Activated T-cell treated with anti-CD3 and anti-CD28 coated beads, Interleukin-2, amount 50 U/mL, for 24 hours (primary cell): ENCODE measurements at places on chromosomes 1 and 21.

DNA sequence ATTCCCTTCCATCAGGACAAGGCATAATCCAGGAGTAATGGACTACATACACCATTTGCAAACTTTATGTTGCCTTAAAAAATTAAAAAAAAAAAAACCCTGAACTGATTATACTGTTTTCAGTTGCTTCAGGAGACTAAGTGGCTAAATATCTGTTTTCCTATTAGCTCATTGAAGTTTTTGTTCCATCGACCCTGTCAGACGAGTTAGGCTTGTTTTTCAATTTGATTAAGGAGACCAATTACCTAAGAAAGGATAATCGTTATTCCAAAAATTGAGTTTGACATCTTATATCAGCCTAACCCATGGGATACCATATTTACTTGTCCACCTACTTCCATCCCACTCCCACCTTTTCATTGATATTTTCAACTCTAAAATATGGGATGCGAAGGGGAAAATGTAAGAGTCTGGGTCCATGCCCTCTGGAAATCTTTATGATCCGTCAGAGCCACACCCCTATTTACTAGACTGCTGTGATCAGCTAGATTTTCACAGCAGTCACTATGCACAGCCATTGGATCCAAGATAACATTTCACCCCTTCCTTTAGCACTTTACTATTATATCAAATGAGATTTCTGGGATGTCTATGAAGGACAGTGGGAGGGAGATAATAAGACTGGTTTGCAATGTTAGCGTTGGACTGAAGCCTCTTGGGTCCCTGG is 41.0 kb downstream of the IL12RB2 start:
- DNase-seq, result no peak

DNA sequence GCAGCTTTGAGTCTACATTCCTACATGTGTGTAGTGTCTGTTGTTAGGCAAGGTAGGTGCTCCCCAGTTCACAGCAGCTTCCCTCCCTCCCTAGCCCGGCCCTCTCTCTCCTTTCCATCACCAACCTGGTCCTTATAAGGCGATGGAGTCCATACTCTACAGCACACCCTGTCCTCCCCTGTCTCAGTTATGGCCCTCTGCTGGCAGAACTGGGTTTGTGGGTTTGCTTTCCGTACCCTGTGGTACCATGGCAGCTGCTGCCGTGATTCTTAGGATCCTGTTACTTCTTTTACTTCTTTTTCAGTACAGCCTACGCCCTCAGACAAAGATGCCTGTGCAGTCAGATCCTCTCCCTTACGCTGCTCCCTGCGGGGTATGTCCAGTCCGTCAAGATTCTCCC is 31.7 kb downstream of the AK5 start:
- peak; percentile 46 for DNase-seq

DNA sequence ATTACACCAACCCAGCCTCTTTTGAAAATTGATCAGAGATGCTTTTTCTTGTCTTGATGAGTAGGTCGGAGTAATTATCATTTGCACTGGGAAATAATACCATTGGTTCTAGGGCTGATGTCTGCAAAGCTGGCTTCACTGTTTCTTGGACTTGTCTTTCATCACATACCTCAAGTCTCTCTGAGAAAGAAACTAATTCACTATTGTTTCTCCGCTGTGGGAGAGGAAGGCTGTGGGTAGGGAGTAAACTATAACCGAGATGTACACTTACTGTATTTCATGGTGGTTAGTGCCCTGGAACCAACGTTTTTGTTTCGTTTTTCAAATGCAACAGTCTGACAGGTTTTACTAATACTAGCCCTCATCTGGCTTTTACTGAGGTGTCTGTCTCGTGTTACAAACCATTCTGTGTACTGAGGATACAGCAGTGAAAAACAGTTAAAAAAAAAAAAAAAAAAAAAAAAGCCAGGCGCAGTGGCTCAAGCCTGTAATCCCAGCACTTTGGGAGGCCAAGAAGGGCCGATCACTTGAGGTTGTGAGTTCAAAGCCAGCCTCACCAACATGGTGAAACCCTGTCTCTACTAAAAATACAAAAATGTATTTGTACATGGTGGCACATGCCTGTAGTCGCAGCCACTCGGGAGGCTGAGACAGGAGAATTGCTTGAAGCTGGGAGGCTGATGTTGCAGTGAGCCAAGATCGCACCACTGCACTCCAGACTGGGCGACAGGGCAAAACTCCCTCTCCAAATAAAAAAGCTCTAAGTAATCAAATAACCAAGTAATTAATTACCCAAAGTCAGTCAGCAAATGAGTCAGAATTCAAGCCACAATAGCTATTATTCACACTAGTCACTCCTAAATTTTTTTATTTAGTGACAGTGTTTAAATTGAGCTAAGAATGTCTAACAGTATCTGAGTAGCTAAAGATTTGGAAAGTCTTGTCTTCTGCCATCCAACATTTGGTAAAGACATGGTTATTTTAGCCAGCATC is 23.3 kb downstream of the TOMM20 start:
- peak; percentile 32 for DNase-seq

DNA sequence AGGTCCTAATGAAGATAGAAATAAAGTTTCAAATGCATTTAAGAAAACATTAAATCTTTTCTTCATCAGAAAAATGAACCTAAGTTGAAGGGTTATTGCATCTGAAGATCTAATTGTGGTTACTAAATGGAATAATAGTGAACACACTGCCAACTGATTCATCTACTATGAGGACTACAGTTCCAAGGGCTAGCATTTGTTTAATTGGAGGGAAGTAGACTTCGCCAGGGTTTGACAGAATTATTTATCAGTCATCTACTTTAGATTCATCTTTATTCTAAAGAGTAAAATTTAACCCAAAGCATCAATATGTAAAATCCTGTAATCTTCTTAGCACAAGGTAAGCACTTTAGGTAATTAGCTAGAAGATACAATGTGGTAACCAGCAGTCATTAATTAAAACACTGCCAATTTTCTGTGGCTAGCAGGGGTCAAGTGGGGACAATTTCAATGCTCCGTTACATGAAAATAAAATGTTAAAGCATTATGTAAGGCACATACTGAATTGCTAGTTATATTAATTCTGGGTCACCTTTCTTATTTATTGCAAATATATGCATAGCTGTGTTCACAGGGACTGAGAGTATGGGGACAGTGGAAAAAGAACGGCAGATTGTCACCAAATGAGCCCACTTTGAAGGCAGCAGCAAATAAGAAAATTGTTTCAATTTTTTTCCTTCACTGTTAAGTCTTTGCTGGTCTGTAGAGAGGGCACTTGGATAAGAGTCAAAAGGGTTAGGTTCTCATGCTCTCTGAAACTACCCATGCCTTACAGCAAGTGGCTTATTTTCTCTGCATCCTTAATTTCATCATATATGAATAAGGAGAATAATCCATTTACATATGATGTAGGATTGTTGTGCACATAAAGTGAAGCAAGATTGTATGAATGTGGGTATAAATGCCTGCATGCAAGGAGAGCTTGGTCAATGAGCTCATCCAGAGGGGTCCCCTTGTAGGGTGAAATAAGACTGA is 416.0 kb downstream of the PCP4 start:
- no peak for DNase-seq

DNA sequence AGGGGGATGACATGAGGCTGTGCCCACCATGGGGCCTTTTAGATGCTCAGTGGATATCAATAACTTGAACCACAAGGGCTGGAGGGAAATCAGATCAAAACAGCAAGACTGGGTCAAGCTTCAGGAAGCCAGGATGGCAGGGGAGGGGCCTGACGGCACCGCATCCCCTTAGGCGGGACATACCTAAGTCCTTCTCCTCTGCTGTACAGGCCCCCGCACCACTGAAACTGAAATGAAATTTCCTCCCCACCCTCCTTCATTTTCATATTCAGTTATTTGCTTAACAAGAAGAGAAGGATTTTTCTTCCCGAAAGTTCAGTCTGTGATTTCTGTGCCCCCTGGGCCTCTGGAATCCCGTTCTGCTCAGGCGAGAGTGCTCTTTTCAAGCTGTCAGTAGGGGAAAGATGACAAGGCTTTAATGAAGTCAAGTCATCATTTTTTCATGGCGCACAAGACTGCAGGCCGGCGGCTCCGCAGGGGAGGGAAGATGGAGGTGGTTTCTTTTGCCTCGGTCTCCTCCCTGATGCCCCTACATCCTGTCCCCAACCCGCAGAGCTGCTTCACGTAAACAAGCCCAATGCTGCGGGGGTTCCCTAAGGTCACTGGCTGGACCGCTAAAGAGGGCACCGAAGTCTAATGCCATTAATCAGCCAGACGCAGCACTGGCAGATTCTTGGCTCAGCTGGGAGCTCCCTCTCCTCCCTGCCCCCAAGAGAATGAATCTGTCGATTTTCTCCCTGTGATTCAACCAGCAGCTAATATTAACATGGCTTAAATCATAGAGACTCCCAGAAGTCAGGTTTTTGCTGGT is 264.8 kb downstream of the C1orf94 start:
- DNase-seq, result no peak

GRCh38 chr1:12001996-12002493 is 17.3 kb upstream of the MIIP start:
- DNase-seq, result no peak

DNA sequence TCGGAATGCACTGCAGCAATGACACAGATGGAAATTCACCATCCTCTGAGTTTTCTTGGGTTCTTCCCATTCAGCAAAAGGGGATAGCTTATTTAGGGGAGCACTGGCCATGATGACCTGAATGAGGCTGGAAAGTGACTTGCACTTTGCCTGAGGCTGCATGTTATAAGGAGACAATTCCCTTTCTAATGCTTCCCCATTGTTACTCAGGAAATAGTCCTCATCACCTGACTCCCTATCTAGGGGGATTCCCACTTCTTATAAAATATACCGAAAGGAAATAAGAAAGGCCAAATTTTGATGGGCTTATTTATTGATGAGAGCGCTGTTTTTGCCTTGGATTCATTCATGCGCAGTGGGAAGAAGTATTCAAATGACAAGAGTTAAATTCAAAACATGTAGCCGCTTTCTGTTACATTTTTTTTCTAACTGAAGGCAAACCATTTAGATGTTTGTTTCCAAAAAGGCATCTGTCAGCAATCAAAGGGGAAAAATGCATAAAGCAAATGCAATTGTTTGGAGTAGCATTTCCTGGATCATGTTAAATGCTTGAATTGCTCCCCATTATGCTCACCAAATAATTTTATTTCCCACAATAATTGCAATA is 220.3 kb upstream of the NFIA start:
- no peak for DNase-seq

DNA sequence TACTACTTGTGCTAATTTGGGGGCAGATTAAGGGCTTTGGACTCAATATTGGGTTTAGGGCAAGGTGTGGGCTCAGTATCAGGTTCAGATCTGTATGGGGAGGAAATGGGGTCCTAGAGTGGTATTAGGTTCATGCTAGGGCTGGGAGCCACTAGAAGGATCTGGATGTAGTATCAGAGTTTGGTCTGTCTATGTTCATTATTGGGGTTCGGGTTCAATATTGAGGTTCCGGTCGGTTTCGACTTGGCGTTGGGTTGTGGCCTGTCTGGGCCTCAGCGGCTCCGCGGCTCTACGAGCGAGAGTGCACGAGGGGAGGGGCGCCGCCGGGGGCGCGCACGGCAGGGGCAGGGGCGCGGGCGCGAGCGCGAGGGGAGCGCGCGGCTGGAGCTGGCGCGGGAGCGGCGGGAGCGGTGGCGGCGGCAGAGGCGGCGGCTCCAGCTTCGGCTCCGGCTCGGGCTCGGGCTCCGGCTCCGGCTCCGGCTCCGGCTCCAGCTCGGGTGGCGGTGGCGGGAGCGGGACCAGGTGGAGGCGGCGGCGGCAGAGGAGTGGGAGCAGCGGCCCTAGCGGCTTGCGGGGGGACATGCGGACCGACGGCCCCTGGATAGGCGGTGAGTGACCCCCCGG is at the start of gene PTPRF:
Gene PTPRF (plus strand): TSS at position 401 of the 624 bp plus-strand sequence. CDS start 14,193 bp downstream, outside the sequence.
- peak; percentile 60 for DNase-seq

GRCh38 chr1:21397813-21398188 is 42.1 kb upstream of the NBPF3 start:
- DNase-seq, result peak; percentile 45

DNA sequence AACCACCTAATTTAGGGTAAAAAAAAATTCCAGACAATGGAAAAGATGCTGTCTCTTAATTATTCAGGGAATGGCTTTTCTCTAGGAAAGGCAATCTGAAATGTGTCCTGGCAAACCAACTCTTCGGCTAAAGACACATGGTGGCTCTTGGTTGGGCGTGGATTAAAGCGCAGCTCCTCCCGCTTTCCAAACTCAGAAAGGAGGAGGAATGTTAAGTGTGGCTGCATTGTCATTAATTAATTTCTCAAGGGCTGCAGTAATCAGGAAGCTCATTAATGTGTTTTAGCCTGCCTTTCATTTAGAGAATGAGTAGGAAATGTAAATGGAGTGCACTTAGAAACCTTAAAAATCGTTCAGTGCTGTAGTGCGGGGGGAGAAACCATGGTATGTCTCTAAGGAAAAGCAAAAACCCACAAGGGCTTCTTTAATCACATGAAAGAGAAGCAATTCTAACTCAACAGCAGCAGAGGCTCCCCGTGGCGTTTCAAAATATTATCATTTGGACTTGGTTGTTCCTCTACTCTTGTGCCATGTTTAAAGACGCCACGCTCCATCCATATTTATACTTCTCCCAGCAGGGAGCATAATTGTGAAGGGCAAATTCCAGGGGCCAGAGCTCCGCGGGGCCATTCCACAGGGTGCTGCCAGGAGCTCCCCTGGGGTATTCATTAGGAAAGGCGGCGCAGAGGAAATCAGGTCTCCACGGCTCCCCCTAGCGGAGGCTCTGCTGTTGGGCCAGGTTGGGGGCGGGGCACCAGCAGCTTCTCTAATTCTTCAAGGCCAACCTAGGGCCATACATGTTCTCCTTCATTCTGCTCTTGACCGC is 91.9 kb upstream of the SSX2IP start:
- DNase-seq, result peak; percentile 91

- DNase-seq, result no peak
Measured at GRCh38 chr1:31869449-31869848, 53.6 kb upstream of the SPOCD1 start.

DNA sequence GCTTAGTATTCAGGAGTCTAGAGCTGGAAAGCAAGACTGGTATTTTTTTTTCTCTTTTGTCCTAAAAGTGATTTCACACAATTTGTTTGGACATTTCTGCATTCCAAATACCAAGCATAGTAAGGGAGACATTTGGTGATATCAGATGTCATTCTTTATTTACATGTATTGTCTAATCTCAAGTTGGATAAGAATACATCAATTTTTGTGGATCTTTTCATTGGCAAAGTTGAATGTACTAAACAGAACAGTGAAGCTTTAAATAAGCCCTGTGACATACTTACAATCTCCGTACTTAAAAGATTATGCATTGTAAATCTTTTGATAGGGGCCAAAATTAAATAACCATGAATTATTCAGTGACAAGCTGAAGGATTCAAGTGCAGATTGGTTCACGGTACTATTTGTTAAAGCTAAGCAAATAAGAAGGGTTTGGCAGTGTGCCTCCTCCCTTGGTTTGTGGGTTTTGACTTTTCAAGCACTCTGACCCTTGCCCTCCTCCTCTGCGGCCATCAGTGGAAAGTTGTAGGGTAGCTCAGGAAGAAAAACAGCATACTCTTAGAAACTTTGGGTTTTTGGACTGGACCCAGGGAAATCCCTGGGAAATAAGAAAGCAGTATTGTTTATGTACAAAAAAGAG is 663.7 kb downstream of the ADGRL2 start:
- DNase-seq, result no peak

- DNase-seq, result no peak
Measured at GRCh38 chr1:212070720-212071302, 35.3 kb downstream of the DTL start.
